Smooth muscle cell of bladder (primary cell): ENCODE measurements at places on chromosomes 1 and 21. TPM values are rescaled to one million over a fixed set of nuclear protein-coding genes. Genes with fewer than 3 reads are reported as not detected.

CYYR1 gene
- total RNA-seq: 0.09 TPM in 1 of 2 replicates, not detected in the other

OPTC gene
- total RNA-seq: not detected in 2 replicates

AKR7A3 gene
- total RNA-seq: 0.14 and 0.37 TPM in 2 replicates

VWA1 gene
- total RNA-seq: 2.8 and 3.7 TPM in 2 replicates

CITED4 gene
- 1.5 and 2.1 TPM in 2 replicates for total RNA-seq

RUNX1 gene
- total RNA-seq: 17.9 and 31.2 TPM in 2 replicates

TRABD2B gene
- total RNA-seq: 0.28 and 0.65 TPM in 2 replicates

ITLN2 gene
- total RNA-seq: not detected in 2 replicates

ZP4 gene
- total RNA-seq: not detected in 2 replicates

CFHR3 gene
- total RNA-seq: not detected in 2 replicates

P3R3URF gene
- total RNA-seq: not detected in 2 replicates

RGS13 gene
- 0.14 and 0.28 TPM in 2 replicates for total RNA-seq

TPTE gene
- not detected in 2 replicates for total RNA-seq

OR2T29 gene
- not detected in 2 replicates for total RNA-seq

ADAMTS4 gene
- 2.3 and 4.0 TPM in 2 replicates for total RNA-seq

PATJ gene
- total RNA-seq: 6.8 and 8.7 TPM in 2 replicates

ICOSLG gene
- total RNA-seq: 0.65 and 1.1 TPM in 2 replicates

RNU1-2 gene
- total RNA-seq: 3,030 and 4,050 TPM in 2 replicates

FCRL4 gene
- not detected in 2 replicates for total RNA-seq

DMBX1 gene
- not detected in 2 replicates for total RNA-seq

S100PBP gene
- 26.6 and 36.5 TPM in 2 replicates for total RNA-seq

FCN3 gene
- total RNA-seq: not detected in 2 replicates

PGLYRP4 gene
- not detected in 2 replicates for total RNA-seq

CD5L gene
- total RNA-seq: not detected in 2 replicates

OR2T33 gene
- not detected in 2 replicates for total RNA-seq

S100A7 gene
- total RNA-seq: not detected in 2 replicates

PODN gene
- total RNA-seq: 56.5 and 58.7 TPM in 2 replicates

RWDD3 gene
- total RNA-seq: 12.2 and 15.3 TPM in 2 replicates

RHD gene
- total RNA-seq: not detected in 2 replicates

C2CD2 gene
- 22.2 and 27.0 TPM in 2 replicates for total RNA-seq

HMGB4 gene
- total RNA-seq: not detected in 2 replicates

CADM3 gene
- under 0.01 and 0.09 TPM in 2 replicates for total RNA-seq

LRRC38 gene
- total RNA-seq: 0.09 and 0.28 TPM in 2 replicates

TINAGL1 gene
- total RNA-seq: 15.1 and 21.1 TPM in 2 replicates

NLRP3 gene
- 0.09 and 0.14 TPM in 2 replicates for total RNA-seq

MMP23B gene
- total RNA-seq: 4.6 and 9.8 TPM in 2 replicates

CGN gene
- under 0.01 TPM in 2 replicates for total RNA-seq

EXO1 gene
- 1.8 and 2.8 TPM in 2 replicates for total RNA-seq

STYXL2 gene
- not detected in 2 replicates for total RNA-seq

CNIH4 gene
- 112 and 114 TPM in 2 replicates for total RNA-seq

CLCA1 gene
- total RNA-seq: under 0.01 TPM in 1 of 2 replicates, not detected in the other

OR2T2 gene
- total RNA-seq: not detected in 2 replicates

CRP gene
- total RNA-seq: not detected in 2 replicates

VTCN1 gene
- total RNA-seq: under 0.01 TPM in 1 of 2 replicates, not detected in the other

SPATC1L gene
- total RNA-seq: 3.4 and 7.7 TPM in 2 replicates

MAP3K7CL gene
- 3.1 and 3.7 TPM in 2 replicates for total RNA-seq

UTP11 gene
- 33.0 and 36.4 TPM in 2 replicates for total RNA-seq

DNAJC28 gene
- 1.4 and 1.5 TPM in 2 replicates for total RNA-seq

FHAD1 gene
- total RNA-seq: 0.83 and 1.1 TPM in 2 replicates

SLAMF9 gene
- total RNA-seq: 0.28 and 0.46 TPM in 2 replicates

AMPD1 gene
- not detected in 2 replicates for total RNA-seq

LHX4 gene
- total RNA-seq: under 0.01 TPM in 2 replicates

NBL1 gene
- total RNA-seq: 176 and 224 TPM in 2 replicates

TESK2 gene
- 3.0 and 3.2 TPM in 2 replicates for total RNA-seq

HCRTR1 gene
- total RNA-seq: not detected in 2 replicates
